DMS153 (cell line): ENCODE measurements at places on chromosomes 3 and 15.

DNA sequence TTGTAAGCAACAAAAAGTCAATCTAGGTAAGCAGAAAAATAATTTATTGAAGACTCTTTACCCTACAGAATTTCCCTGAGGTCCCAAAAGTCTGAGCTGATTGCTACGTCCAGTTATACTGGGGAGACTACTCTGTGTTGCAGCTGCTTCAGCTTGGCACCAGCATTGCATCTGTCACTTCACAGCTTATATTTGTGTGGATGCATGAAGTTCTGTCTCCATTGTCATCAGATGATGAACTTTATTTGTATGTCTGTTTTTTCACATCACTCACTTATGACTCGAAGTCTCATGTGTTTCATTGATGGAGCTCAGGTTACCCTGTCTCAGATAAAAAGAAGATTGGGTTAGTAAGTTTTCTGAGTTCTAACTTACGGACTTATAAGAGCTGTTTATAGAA is 75.3 kb upstream of the LRRFIP2 start:
- no peak for DNase-seq

DNA sequence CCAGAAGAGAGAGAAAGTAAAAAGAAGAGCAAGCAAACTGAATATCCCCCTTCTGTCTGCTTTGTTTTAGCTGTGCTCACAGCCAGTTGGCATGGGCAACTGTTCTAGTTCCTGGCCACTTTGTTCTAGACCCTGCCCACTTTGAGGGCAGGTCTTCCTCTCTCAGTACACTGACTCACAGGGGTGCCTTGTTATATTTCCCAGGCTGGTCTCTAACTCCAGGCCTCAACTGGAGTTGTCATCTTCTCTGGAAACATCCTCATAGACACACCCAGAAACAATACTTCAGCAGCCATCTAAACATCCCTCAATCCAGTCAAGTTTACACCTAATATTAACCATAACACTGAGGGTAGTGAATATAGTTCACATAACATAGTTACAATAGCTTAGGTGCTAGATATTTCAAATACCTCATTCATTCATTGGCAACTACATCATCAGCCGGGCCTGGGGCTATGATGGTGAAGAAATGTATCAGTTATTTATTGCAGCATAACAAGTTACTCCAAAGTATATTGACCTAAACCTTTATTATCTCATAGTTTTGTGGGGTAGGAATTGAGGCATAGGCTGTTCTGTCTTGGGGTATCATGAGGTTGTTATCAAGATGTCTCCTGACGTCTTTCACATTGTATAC is 106.0 kb downstream of the UBE2E2 start:
- DNase-seq: no peak

- DNase-seq: no peak
Observed at GRCh38 chr15:98063315-98063714, 102.8 kb downstream of the ARRDC4 start.

GRCh38 chr3:153244961-153245360 is 82.9 kb downstream of the RAP2B start:
- no peak for DNase-seq

DNA sequence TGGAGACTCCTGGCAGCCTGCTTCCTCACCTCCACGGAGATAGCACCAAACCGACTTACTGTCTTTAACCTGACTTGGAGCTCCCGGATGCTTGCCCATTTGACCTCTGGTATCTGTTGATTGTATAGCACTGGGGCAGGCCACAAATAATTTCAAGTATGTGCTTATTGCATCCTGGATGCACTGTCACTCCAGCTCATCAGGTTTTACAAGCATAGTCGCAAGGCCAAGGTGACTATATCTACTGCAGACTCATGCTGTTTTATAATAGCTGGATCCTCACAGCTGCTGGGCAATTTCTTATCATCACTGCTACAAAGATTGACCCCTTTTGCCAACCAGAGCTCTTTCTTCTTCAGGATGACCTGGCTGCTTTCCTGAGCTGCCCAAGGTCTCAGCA is 45.6 kb downstream of the PEX5L start:
- no peak for DNase-seq

- no peak for DNase-seq
Observed at GRCh38 chr3:197490098-197491058, 65.4 kb downstream of the BDH1 start.

DNA sequence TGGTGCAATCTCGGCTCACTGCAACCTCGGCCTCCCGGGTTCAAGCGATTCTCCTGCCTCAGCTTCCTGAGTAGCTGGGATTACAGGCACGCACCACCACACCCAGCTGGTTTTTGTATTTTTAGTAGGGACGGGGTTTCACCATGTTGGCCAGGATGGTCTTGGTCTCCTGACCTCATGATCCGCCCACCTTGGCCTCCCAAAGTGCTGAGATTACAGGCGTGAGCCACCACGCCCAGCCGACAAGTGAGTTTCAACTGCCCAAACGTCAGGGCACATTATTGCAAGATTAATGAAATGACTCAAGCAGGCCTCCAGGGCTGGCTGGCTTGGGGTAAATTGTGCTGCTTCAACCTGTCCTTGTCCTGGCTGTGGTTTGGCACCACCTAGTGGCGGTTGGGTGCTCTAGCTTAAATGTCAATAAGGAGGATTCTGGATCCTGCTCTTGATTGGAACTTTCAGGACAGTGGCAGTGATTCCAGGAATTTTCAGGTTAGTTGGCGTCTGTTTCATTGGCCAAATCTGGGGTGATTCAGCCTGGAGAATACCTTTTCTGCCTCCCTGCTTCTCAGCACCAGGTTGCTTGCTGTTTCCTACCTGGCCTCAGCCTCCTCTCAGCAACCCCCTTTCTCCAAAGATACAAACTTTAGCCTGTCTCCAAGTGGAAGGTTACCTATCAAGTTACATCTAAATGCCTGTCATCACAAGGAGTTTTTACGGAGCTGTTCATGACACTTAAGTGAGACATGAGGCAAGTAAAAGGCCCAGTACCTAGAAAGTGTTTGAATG is 32.4 kb upstream of the SACM1L start:
- no peak for DNase-seq

DNA sequence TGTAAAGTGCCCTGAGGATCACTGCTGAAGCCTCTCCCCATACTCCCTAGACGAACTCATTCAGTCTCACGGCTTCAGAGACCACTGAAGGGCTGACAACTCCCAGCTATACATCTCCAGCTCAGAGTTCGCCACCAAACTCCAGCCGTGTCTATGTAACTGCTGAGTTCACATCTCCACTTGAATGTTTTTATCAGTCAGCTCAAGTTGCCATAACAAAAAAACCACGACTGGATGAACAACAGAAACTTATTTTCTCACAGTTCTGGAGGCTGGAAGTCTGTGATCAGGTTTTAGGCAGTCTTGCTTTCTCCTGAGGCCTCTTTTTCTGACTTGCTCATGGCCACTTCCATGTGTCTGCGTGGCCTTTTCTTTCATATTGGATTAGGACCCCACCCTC is 223.0 kb upstream of the LRRFIP2 start:
- no peak for DNase-seq
